ENCODE measurements at places on chromosomes 11 and 22. TPM values are rescaled to one million over a fixed set of nuclear protein-coding genes. Genes with fewer than 3 reads are reported as not detected.

GRCh38 chr22:50363166-50363802, 20.2 kb downstream of the PPP6R2 start:
- DNase-seq = no peak

PNPLA5 gene
- total RNA-seq = 4.0 TPM

TSGA10IP gene
- total RNA-seq = 4.1 TPM

- DNase-seq = no peak
These were observed 94.9 kb upstream of the SEPTIN5 start for GRCh38 chr22:19619144-19620009.

DNA sequence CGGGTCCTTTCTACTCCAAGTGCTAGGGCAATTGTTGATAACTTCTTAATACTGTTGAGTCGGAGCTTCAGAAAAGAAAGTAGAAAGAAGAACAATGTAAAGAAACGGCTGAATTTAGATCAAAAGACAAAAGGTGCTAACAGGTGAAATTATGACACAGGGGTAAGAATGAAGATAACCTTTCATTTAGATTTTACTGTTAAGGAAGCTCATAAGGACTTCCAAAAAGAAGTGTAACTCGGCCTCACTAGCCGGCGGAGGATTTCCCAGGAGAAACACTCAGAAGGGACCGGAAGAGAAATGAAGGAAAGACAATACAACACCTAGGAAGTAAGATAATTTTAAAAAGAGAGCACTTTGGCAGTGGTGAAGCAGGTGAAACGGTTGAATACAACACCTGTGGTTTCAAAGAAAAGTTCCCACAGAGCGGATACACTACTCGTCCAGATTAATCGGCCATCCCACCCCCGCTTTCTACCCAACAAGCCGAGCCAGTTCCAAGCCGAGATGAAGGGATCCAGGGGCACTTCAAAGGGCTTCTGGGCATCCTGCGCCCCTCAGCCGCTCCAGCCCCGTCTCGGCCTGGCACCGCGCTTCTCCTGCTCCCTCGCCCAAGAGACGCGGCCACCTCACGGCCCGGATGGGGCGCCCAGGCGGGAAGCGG, 737 bp downstream of the PPP2R1B start:
- DNase-seq = no peak
